Right kidney (tissue), 9 donors: ENCODE measurements at places on chromosomes 3 and 15.

DNA sequence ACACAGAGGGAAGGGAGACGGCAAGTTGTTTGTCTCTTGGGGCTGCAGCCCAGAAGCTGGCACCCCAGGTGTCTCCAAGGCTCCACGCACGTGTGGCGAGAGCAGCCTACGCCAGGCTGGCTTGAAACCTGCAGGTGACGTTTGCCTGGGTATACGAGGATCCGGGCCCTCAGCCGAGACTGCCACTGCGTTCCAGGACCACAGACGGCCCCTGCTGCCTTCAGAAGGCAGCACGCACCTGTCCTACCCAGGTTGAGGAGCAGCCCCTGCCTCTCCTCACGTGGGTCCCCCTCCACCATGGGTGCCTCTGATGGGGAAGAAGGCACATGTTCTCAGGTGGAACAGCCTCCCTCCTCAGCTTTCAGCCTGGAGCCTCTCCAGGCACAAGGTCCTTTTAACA lies 75.3 kb upstream of the PRR20G start:
- no peak for DNase-seq

DNA sequence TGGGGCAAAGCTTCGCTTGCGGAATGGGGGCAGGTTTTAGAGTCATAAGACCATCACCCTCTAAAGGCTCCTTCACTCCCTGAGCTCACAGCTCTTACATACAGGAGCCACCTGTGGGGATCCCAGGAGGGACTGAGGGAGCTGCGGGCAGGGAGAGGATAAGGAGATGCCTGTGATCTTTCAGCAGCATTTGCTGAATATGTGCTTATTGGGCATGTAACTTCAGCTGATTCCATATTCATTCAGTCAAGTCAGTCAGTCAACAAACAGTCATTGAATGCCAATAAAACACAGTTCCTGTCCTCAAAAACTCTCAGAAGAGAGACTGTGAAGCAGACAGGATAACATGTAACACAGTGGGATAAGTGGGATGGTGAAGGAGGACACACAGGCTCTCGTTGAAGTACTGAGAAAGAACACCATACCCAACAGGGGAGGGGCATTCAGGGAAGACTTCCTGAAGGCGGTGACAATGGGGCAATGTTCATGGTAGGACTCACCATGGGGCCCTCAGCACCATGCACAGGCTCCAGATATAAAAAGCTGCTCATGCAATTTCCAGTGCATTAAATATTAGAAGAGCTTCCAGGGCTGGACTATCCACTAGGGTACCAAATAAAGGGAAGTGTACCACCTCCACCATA lies 240.9 kb downstream of the UACA start:
- DNase-seq = no peak

GRCh38 chr3:123837858-123838257 lies 46.3 kb downstream of the MYLK start:
- DNase-seq = no peak

DNA sequence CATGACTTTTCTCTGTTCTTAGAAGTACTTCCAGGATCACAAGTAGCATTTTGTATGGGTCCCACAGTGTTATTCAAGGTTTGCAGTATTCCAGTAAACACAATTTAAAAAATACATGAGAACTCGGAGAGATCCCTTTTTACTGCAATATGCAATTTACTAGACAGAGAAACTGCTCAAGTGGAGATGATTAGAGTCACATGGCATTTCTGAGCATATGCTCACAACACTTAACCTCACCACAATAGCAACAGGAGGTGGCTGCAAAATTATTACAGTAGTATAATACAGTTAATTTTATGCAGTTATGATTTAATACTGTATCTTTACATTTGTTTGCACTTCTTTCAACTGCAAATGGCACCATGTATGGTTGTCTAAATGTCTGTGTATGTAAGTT lies 87.5 kb downstream of the PIK3CB start:
- no peak for DNase-seq

- no peak for DNase-seq
These were observed 25.4 kb downstream of the IFT80 start for GRCh38 chr3:160373655-160374054.

DNA sequence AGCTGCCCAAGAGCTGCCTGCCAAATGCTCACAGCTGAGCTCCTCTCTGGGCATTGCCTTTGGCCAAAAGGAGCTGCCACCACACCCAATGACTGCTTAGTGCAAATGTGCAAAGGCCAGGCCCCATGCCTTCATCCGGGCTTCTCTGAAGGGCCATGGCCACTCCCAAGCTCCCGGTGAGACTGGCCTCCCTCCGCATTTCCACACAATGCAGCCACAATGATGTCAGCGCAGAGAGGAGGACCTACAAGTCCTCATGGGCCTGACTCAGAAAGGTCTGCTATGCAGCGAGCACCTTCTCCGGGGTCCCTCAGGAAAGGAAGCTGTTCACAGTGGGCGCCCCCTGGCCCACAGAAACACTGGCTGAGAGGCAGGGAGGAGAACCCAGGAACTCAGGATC lies 12.7 kb downstream of the OXTR start:
- no peak for DNase-seq

DNA sequence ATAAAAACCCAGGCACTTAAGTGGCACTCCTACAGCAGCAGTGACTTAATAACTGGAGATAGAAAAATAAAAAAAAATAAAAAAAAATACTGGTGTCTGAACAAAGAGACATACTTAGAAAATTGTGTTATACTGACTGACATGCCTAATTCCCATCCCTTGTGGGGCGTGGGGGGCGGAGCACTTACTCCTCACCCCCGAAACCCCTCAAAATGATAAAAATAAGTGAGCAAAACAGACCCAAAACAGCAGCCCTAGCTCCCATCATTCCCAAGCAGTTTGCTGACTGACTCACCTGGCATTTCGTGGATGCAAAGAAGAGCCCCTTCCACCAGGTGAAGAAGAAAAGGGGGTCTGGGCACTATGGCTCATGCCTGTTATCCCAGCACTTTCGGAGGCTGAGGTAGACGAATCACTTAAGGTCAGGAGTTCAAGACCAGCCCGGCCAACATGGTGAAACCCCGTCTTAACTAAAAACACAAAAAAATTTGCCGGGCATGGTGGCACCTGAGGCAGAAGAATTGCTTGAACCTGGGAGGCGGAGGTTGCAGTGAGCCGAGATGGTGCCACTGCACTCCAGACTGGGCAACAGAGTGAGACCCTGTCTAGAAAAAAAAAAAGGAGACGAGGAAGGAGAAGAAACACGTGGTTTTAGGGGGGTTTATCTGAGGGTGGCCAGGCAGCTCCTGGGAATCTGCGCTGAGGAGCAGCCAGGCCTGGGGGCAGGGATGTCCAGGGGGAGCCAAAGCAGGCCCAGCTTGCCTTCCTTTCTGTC lies 50.8 kb upstream of the BLM start:
- no peak for DNase-seq

- DNase-seq = no peak
These were observed 19.5 kb downstream of the PRKCD start for GRCh38 chr3:53180305-53181023.

GRCh38 chr15:52004806-52005205 lies 14.2 kb upstream of the MAPK6 start:
- no peak for DNase-seq

DNA sequence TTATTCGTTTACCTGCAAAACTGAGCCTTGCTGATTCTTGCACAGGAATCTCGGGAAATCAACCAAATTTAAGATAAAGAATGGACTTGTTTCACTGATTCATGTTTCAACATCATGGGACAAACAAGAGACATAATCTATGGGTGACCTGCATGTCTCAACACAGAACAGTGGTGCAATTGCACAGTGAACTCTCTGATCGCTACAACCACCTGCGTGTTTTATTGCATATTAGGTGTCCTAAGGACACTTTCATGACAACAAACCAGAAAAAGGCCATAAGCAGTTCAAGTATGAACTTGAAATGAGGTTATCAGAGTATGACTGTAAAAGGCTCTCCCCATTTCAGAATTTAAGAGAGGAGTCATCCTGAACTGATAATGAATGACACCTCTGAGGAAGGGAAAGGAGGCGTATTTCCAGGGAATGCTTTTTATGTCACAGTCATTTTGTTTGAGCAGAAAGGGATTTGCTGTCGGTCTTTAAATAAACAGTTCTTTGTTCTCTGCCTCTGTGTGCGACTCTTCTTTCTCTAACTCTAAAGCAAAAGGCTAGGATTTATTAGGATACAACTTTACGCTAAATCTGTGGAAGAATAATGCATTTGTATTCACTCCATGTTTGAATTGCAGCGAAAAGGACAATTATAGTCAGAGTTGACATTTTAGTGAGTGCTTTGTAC lies 167.2 kb downstream of the RBMS3 start:
- DNase-seq = no peak

DNA sequence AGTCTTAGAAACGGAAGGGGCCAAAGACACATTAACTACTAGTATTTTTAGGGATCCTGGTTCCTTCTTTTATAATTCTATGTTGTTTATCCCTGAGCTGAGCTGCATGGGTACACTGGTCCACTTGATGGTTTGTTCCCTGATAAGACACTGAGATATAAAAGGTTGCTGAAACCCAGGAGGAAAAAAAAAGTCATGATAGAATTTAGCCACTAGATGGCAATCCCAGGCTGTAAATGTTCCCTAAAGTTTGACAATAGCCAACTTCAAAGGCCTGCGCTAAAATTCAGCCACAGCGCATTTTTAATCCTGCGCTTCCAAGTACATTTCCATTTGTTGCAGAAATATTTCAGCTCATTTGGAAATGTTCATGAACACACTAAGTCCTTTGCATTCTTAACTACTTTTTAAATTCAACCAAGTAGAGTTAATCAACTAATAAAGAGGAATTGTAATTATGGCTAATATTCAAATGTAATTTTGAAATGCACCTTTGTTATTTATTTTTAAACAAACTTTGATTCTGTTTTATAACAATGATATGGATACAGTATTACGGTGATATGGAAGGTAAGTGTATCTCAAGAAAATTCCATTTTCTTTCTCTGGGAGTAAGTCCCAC lies 249.3 kb upstream of the FEZF2 start:
- no peak for DNase-seq

GRCh38 chr3:161555320-161555719 lies 58.7 kb downstream of the OTOL1 start:
- no peak for DNase-seq

- DNase-seq = no peak
These were observed 169.7 kb upstream of the TBC1D5 start for GRCh38 chr3:17911986-17912760.

- DNase-seq = peak; percentile 96
These were observed 20.7 kb upstream of the FEM1B start for GRCh38 chr15:68256675-68257450.

DNA sequence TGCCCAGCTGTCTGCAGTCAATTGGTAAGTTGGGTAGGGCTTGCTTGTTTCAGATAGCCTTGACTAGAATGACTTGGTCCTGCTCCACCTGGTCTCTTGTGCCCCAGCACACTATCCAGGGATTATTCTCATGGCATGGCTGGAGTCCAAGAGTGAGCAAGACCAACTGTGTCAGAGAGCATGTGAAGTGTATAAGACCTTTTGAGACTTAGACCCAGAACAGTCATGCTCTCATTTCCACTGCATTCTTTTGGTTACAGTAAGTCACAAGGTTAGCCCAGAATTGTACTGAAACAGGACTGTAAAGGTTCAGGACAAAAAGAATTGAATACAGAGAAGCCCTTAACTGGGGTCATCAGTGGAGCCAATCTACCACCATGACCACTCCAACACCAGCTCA lies 650.8 kb upstream of the ADAMTS9 start:
- DNase-seq = no peak

GRCh38 chr3:127233371-127233770 lies 40.4 kb downstream of the PRR23E start:
- DNase-seq = peak; percentile 22

DNA sequence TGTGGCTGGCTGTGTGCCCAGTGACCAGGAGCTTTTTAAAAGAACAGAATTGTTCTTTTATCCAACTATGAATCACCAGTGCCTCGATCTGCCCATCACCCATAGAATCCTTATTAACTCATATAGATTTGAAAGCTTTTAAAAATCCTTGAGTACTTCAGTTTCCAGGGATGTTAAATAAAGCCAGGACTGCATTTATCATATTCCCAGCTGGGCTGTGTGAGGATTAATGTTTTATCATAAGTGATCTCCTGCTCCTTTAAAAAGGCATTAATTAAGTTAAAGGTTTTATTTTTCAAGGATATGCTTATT lies 234.0 kb downstream of the MYRIP start:
- DNase-seq = no peak

GRCh38 chr3:160754371-160754854 lies 1.6 kb upstream of the PPM1L start:
- DNase-seq = peak; percentile 87

GRCh38 chr15:68213991-68214837 lies 9.1 kb upstream of the CALML4 start:
- DNase-seq = no peak

DNA sequence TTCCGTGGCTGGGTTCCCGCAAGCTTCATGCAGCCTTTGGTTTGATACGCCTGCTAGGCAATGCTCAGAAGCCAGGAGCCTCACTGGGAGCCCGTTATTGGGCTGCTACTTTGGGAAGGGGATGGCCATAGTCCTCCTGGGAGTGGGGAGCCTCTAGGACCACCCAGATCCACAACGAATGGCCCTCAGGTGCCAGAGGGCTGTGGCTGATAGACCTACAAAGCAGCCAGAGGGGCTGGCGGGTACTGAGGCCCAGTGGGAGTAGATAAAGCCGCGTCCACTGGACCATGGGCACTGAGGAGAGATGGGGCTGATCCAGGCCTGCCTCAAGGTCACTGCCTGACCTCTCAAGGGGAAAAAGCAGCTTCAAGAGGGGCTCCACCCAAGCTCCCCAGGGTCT lies 714 bp downstream of the GNAT1 start:
- DNase-seq = no peak

GRCh38 chr3:170644711-170645110 lies 58.8 kb upstream of the SLC7A14 start:
- no peak for DNase-seq

DNA sequence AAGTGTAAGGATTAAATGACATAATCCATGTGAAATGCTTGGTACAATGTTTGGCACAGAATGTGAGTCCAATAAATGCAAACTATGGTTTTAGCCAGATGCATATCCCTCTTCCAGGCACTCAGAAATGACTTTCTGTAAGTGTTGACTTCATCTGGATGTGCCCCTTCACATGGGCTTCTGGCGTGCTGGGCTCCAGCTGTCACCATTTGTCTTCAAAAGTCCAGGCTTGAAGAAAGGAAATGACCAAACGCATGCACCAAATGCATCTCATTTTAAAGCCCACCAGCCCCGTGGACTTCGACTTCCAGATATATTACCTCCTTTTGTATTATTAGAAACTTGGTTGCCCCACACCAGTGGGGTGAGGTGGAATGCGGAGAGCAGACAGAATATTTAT lies 23.7 kb downstream of the CRYGS start:
- no peak for DNase-seq

DNA sequence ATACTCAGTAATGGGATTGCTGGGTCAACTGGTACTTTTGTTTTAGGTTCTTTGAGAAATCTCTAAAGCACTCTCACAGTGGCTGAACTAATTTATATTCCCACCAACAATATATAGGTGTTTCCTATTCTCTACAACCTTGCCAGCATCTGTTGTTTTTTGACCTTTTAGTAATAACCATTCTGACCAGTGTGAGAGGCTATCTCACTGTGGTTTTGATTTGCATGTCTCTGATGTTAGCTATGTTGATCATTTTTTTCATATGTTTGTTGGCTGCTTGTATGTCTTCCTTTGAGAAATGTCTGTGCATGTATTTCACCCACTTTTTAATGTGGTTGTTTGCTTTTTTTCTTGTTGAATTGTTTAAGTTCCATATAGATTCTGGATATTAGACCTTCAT lies 98.2 kb upstream of the DCBLD2 start:
- no peak for DNase-seq
